Astrocyte (in vitro differentiated cells and primary cell): ENCODE measurements at places on chromosomes 5 and 9. TPM values are rescaled to one million over a fixed set of nuclear protein-coding genes. Genes with fewer than 3 reads are reported as not detected.

FOXD4L6 gene
- total RNA-seq = 0.18 TPM in 1 of 2 replicates, not detected in the other

PCDHA9 gene
- total RNA-seq = 0.95 and 1.1 TPM in 2 replicates

RMI1 gene
- 6.3 and 6.5 TPM in 2 replicates for total RNA-seq

IL7R gene
- 5.6 and 10.8 TPM in 2 replicates for total RNA-seq

IL17B gene
- total RNA-seq = 0.54 and 0.60 TPM in 2 replicates

BARHL1 gene
- total RNA-seq = not detected in 2 replicates

CSF1R gene
- 1.4 and 1.6 TPM in 2 replicates for total RNA-seq

DNA sequence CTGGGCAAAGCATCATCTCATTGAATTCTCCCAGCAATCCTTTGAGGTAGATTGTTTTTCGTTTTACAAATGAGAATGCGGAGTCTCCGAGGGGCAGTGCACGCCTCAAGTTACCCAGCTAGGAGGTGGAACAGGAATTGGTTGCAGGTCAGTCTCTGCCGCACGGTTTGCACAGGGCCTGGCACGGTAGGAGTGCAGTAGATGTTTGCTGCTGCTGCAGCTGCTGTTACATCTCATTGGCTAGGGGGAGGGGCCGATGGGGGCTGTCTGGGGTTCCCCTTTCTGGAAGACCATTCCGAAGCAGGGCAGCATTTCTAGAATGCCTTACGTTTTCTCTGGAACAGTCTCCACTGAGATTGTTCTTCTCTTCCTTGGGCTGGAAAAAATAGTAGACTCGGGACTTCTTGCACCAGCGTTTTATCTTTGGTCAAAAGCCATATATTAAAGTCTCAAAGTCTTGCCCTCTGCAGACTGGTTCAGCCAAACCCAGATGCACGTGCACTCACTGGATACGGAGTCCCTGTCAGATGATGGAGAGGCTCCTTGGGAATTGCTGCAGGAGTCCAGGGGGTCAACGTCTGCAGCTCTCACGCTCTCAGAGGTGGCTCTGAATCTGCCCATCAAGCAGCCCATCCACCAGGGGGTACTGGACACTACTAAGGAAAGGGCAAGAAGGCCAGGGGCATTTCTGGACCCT lies 1.2 kb downstream of the USP20 start:
- peak overlapping the region; percentile 91 for H3K4me3 ChIP-seq
- H3K4me1 ChIP-seq = peaks cover 20% of the 10 kb centered on the region
- no peaks in the 10 kb centered on the region for H3K27me3 ChIP-seq
- no peak for DNase-seq
- H3K27ac ChIP-seq = no peak overlapping the region

DNA sequence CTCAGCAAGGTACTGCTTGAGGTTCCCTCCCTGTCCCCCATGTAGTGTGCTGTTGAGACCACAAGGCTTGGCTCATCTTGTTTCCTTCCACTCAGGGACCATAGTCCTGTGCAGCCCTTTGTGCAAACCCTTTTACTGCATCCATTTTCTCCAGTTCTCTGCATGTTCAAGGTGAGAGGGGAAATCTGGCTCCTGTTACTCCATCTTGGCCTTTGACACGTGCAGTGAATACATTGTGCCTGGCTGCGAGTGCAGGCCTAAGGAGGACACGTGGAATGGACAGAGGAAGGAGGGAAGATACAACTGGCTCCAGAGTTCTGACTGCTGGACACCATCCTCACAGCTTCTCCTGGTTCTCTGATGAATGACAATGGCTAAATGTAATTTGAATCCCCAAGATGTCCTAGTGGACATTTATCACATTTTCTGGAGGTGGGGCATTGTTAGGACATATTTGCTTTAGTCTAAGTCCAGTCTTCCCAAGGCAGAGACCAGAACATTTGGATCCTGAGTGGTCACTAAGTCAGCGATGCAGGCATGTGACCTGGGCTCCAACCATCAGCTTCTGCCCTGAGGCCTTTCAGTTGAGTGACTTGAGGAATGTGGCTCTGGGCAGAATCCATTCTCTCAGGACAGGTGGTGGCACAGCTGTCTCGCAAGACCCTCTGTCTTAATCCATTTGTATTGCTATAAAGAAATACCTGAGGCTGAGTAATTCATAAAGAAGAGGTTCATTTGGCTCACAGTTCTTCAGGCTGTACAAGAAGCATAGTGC lies 189.0 kb upstream of the DAP start:
- H3K36me3 ChIP-seq = no peaks in the 10 kb centered on the region
- no peaks in the 10 kb centered on the region for H3K4me1 ChIP-seq
- H3K4me3 ChIP-seq = no peak overlapping the region
- DNase-seq = no peak
- H3K27ac ChIP-seq = no peak overlapping the region

DNA sequence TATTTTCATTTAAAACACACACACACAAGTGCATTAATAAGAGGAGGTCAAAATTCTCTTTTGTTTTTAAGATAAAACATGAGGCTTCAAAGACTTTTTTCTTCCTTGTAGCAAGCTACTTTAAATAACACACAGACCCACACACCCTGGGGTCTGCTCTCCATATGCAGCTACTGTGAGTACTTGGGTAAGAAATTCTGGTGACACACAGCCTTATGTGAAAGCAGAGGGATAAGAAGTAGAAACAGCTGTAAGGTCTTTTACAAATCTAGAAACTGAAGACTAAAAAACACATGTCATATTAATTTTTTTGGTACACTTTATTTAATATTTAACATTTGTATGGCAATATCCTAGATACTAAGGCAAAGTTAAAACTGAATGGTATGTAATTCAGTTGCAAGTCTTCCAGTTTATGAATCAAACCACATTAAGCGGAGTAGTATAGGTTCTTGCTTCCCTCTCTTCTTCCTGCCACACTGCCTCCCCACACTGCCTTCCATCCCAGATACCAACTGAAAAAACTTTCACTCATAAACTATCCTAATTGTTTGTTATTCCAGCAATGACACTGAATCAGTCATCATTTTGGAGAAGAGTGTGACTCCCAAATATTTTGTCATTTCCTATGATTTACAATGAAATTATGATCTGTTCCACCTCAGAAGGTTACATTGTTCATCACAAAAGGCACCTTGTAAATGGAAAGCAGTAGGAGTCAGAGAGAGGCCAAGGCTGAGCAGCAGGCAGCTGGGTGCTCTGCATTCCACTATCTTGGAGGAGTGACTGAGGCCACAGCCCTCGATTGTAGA lies 92.0 kb downstream of the PLCXD3 start:
- no peaks in the 10 kb centered on the region for H3K36me3 ChIP-seq
- peak; percentile 54 for DNase-seq
- H3K27ac ChIP-seq = no peak overlapping the region
- peaks cover 10% of the 10 kb centered on the region for H3K4me1 ChIP-seq

- no peak overlapping the region for H3K4me3 ChIP-seq
- H3K27ac ChIP-seq = no peak overlapping the region
- H3K27me3 ChIP-seq = no peaks in the 10 kb centered on the region
- H3K4me1 ChIP-seq = no peaks in the 10 kb centered on the region
- no peaks in the 10 kb centered on the region for H3K36me3 ChIP-seq
These were observed 70.5 kb downstream of the ZNF618 start for GRCh38 chr9:113946496-113947115.

- H3K36me3 ChIP-seq = no peaks in the 10 kb centered on the region
- peaks cover 14% of the 10 kb centered on the region for H3K4me1 ChIP-seq
- DNase-seq = no peak
- no peak overlapping the region for H3K27ac ChIP-seq
- no peak overlapping the region for H3K4me3 ChIP-seq
These were observed 2.5 kb upstream of the HRH2 start for GRCh38 chr5:175655411-175655810.

DNA sequence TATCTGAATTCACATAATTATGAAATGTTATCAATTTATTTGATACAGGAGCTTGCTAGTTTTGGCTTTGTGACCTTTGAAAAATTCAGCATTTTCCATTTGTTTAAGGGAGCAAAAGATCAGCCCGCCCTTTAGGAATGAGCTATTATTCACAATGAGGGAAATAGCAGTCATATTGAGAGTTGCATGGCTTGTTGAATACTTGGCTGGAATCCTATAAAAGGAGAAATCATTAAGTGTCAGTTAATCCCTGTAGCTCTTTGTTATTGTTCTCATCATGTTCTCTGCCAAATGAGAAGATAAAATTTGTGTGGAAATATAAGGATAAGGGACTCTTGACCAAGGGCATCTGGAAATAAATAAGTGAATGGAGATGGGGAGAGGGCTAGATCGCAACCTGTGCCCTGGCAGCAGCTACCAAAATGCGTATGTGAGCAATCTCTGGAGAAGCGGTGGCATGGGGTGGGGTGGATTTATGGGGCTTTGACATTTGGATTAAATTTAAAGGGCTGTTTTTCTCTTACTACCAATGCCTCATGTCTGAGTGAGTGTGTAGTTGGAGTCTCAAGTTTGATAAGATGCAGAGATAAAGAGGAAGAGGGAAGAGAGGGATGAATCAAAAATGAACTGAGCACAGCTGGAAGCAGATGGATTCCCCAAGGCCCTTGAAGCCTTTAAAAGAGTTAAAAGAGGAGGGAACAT lies 237.6 kb downstream of the NNT start:
- H3K27ac ChIP-seq = no peak overlapping the region
- DNase-seq = no peak
- no peak overlapping the region for H3K4me3 ChIP-seq
- peaks cover 4% of the 10 kb centered on the region for H3K4me1 ChIP-seq
- no peaks in the 10 kb centered on the region for H3K27me3 ChIP-seq
- no peaks in the 10 kb centered on the region for H3K36me3 ChIP-seq

DNA sequence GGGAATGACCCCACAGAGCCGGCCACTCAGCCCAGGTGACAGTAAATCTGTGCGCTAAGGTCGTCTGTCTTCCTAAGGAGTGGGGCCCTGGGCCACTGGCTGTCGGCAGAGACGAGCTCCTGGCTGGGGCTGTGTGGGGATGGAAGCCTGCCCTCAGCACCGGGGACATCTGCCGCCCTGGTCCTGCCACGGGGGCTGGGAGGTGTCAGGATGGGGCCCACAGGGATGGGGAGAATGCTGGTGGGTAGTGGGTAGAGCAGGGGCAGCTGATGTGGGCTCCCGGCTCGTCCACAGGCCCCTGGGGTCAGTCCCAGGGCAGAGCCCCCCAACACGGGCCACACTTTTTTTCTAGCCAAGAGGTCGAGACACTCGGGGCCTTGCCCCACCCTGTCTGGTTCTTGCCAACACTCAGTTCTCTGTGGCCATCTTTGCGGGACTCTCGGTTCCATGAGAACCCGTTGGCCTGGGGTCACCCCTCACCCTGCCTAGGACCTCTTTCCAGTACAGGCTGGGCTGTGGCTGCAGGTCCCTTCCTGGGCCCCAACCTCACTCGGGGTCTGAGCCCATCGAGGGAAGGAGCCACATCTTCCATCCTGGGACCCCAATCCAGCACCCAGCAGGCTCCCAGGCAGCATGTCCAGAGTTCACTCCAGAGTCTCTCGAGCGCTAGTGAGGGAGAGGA lies 45.0 kb downstream of the DBH start:
- H3K4me1 ChIP-seq = peaks cover 13% of the 10 kb centered on the region
- no peak for DNase-seq
- peaks cover under 1% of the 10 kb centered on the region for H3K27me3 ChIP-seq
- no peak overlapping the region for H3K4me3 ChIP-seq
- no peaks in the 10 kb centered on the region for H3K36me3 ChIP-seq

- H3K27me3 ChIP-seq = no peaks in the 10 kb centered on the region
- H3K36me3 ChIP-seq = peaks cover 40% of the 10 kb centered on the region
- no peak for DNase-seq
- H3K4me1 ChIP-seq = no peaks in the 10 kb centered on the region
- H3K27ac ChIP-seq = no peak overlapping the region
These were observed 35.6 kb downstream of the GLRX start for GRCh38 chr5:95786821-95787418.

- DNase-seq = peak; percentile 57
- H3K4me1 ChIP-seq = no peaks in the 10 kb centered on the region
- H3K27ac ChIP-seq = no peak overlapping the region
- peak overlapping the region; percentile 35 for H3K4me3 ChIP-seq
- no peaks in the 10 kb centered on the region for H3K36me3 ChIP-seq
These were observed 131.5 kb downstream of the AGTPBP1 start for GRCh38 chr9:85610074-85610860.
